ENCODE measurements at places on chromosomes 5 and 9.

DNA sequence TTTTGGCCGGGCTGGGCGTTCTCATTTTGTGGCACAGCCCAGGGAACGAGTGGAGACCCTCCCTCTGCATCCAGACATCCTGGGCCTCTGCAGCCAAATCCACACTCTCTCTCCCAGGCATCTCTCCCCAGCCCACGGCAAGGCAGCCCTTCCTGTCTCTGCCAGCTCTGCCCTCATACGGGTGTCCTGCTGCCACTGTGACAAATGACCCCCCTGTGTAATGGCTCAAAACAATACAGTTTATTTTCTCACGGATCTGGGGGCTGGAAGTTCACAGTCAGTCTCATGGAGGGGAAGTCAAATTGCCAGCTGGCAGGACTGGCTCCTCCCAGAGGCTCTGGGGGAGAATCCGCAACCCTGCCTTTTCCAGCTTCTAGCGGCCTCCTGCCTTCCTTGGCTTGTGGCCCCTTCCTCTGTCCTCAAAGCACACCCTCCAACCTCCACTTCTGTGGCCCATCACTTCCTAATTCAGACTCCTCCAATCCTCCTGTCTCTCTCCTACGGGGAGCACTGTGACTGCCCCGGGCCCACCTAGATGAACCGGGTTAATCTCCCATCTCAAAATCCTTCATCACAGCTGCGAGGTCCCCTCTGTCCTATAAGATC lies 70.2 kb upstream of the COL5A1 start:
- DNase-seq = no peak

DNA sequence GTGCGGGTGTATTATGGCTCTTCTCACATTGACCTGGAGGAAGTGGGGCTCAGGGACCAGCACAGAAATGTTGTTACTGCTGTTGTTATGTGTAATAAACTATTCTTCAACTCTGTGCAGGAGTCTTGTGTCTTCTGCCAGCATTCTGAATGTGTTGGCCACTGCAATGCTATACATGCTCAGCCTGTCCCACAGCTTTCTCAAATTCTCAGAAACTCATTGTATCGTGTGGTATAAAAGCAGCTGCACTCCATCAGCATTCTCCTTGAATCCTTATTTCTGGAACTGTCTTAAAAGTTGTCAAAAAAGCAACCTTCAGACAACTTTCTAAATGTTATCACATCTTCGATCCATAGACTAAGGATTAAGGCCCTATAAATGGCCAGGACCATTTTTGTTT lies 72.0 kb downstream of the ZNF474 start:
- DNase-seq = no peak

GRCh38 chr9:118094387-118094786 lies 390.2 kb downstream of the TLR4 start:
- no peak for DNase-seq

- DNase-seq = no peak
These were observed 15.1 kb downstream of the IFNA1 start for GRCh38 chr9:21455320-21455719.

DNA sequence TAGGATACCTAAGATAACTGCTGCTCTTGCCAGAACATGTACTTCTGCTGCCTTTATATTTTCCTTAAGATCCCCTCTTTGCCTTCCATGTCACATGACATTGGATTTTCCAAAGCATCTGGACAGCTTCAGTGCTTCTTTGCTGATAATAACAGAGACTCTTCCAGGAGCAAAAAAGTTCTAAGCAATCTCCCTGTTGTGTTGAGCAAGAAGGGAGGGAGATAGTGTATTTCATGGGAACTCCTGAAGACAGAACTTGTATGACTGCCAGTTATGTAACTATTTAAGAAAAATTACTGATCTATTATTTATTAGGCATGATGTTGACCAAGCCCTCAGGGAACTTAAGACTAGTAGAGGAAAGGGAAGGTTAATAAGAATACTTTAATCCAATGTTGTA lies 454.7 kb downstream of the SPATA31D1 start:
- DNase-seq = no peak

DNA sequence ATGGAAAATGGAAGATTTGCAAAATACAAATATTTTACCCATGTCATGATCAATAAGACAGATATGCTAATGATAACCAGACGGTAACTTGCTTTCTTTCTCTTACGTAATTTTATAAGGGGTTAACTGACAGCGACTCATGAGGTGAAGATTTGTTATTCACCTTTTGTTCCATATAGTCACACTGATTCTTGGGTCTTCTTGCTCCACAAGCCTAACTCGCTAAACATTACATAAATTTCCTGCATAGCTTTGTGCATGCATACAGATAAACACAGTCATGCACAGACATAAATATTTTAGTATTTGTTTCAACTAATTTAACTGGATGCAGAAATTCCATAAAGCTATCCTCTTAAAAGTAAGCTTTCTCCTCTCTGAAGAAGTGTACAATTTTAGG lies 225.9 kb downstream of the VPS13A start:
- no peak for DNase-seq
